ENCODE measurements at places on chromosomes 5 and 9.

DNA sequence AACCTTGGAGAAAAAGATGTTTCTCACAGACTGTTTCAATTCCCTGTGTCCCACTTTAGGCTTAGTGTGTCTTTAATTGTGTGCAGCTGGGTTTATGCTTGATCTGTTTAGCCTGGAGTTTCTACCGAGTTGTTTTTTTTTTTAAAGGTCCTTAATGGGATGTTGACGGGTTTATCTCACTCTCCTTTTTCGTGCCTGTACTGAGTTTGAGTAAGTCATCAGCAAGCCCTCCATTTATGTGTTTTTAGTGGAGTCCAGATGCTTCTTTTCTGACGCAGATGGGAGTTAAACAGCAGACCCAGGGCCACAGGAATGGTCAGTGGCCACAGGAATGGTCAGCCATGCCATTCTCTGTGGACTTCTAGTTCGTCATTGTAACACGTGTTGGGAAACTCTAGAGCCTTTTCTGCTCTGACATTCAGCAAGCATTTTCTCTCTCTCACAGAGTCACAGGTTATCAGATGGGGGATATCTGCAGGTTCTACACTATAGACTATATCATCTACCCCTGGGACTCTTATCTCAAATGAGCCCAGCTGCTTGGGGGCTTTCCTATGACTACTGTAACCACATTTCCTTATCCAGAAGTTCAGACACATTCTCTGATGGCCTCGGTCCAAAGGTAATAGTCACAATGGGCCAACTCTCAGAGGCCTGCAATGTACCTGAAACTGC is 190.5 kb downstream of the TTLL11 start:
- DNase-seq = no peak

DNA sequence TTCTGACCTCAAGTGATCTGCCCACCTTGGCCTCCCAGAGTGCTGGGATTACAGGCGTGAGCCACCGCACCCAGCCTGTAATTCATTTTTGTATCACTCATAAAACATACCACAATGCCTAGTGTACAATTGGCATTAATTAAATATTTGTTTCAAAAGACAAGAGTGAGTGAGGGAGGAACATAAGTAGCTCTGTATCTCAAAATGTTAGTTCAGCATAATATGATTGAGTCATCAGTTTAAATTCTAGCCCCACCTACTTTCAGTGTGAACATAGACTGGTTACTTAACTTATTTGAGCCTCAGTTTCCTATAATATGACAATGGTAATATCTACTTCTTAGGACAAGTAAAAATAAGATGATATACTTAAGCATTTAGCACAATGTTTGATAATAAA is 26.9 kb downstream of the INVS start:
- DNase-seq = no peak

GRCh38 chr9:89022902-89023301 is 31.6 kb downstream of the S1PR3 start:
- no peak for DNase-seq

DNA sequence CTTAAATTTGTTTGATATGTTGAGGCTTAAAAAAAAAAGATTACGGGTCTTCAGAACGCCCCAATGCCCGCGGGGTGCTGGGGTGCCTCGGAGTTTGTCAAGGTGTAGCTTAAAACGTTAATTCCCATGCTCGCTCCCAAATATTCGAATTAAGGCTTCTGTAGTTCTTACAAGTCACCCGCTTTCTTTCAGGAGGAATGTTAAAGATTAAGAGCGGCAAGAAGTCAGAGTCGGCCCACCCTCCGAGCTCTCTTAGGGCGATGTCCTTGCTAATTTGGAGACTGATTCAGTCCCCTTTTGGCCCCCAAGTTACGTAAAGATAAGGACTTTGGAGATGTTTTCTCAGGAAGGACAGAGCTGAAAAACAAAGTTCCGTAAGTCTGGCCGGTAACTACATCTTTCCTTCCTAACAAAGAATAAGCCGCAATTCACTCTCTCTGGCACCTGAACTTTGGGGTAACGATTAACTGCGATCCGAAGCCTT is 746 bp upstream of the NPM1 start:
- DNase-seq = no peak

GRCh38 chr9:99405359-99405758 is 183.3 kb downstream of the SEC61B start:
- no peak for DNase-seq

DNA sequence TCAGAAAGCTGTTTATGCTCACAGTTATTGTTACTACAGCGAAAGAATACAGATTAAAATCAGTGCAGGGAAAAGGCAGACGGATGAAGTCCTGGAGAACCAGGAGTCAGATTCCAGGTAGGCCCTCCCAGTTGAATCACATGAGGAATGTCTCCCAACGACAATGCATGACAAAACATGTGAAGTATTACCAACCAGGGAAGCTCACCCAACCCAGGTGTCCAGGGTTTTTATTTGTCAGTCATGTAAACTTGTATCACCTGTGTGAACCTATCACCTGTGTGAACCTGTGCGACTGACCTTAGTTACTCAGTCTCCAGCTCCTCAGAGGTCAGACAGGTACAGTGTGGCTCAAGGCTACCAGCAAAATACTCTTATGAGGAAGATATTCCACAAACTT is 63.9 kb downstream of the KIAA1958 start:
- no peak for DNase-seq

- DNase-seq = no peak
Measured at GRCh38 chr5:78644741-78645300, 3.8 kb downstream of the LHFPL2 start.

- DNase-seq = no peak
Measured at GRCh38 chr5:68739752-68740151, 354.1 kb upstream of the SLC30A5 start.

DNA sequence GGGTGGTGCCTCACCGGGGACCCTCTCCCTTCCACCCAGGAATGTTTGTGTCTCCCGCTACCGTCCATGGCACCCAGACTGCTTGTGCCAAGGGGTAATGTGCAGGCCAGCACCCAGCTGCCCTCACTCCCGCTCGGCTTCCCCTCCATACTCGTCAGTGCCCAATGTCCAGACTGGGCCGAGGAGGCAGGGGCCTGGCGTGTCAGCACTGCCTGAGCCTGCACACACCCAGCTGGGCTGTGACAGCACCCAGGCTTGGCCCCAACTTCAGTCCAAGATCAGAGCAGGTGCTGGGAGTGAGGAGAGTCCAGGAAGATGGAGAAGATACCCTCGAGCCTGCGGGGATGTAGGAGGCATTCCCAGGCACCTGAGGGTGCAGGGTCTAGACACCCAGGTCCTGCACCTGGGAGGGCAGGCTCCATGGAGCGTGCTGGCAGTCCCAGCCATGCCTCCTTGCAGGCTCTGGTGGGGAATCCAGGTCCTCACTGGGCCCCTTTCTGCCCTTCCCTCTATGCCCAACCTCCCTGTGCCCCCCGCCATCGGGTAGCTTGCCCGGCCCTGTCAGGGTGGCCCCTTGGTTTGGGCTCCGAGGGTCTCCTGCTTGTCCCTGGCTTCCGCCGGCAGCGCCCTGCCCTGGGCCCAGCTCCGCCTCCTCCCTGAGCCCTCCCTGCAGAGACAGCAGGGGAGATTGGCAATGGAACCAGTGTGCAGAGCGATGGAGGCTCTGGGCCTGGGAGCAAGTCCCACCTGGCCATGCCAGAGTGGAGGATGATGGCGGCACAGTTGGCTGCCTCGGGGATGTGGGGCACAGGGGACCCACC is 250.8 kb upstream of the EDIL3 start:
- no peak for DNase-seq

DNA sequence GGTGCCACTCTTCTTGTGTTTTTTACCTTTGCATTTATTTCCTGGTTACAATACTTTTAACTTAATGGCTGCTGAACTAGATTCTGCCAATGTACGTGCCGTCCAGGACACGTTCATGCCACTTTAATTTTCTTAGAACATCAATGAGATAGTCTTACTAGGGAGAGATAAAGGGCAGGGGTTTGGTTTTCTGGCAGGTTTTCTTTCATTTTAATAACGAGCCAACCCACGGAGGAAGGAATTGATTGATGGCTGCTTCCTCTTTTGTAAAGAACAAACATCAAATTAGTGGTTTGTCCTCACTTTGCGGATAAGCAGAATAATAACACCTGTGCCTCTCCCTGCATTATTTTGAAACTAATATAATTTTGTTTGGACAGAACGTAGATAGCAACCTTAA is 135.7 kb downstream of the DOCK8 start:
- no peak for DNase-seq

GRCh38 chr9:136058801-136059302 is 36.2 kb downstream of the NACC2 start:
- DNase-seq = no peak

- no peak for DNase-seq
Measured at GRCh38 chr5:130874861-130875417, 290.1 kb downstream of the HINT1 start.

DNA sequence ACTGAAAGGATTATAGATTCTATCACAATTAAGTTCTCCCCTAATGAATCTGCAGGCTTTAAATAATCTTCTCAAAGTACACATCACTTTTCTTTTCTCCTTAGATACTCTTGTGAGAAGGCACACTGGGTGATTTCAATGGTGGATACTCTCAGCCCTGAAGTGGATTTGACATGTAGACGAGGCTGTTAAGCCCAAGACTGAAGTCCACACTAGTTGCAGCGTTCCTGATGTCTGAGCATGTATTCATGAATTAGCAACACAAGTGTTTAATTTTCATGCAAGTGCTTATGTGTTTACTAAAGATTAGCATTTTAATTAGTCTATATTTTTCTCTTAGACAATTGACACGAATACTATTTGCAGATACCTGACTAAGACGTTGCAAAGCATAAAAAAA is 218.9 kb downstream of the TMEM161B start:
- no peak for DNase-seq

GRCh38 chr5:54743997-54744788 is 226.6 kb downstream of the SNX18 start:
- DNase-seq = no peak

GRCh38 chr9:29060041-29060440 is 1486.8 kb upstream of the C9orf72 start:
- no peak for DNase-seq

DNA sequence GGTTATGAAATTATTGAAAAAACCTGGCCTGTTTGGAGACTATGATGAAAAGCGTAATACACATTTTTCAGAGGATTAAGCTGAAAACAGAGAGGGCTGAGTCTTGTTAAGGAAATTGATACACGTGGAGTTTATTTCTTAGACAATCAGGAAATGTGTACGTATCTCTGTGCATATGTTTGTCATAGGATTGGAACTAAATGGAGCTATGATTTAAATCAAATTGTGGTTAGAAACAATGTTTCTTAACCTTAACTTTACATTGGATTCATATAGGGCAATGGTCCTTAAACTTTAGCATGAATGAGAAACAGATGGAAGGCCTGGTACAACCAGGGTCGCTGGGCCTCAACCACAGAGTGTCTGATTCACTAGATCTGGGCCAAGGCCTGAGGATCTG is 451.6 kb downstream of the CDH18 start:
- DNase-seq = no peak

- no peak for DNase-seq
Measured at GRCh38 chr5:93782978-93783377, 41.6 kb upstream of the POU5F2 start.

GRCh38 chr5:142548739-142549275 is 137.1 kb downstream of the FGF1 start:
- no peak for DNase-seq

DNA sequence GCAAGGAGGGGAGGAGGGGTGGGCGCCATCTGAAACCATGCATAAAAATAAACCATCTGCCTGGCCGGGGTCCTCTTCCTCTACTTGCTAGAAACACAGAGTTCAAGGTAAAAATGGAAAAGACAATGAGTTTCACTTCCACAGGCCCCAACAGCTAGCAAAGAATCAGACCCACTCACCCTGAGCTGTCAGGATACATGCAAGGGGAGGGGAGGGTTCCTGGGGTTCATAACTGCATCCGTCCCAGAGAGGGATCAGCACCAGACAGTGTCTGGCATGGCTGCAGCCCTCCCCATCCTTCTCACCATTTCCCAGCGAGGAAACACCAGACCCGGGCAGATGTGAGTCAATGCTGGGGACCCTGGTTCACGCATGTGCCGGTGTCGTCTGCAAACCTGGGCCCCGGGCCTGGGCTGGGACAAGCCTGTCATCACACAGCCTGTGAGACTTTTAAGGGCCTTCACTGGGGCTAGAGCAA is 55.4 kb downstream of the SEMA4D start:
- no peak for DNase-seq

- no peak for DNase-seq
Measured at GRCh38 chr5:95631255-95631958, 11.5 kb downstream of the GPR150 start.

DNA sequence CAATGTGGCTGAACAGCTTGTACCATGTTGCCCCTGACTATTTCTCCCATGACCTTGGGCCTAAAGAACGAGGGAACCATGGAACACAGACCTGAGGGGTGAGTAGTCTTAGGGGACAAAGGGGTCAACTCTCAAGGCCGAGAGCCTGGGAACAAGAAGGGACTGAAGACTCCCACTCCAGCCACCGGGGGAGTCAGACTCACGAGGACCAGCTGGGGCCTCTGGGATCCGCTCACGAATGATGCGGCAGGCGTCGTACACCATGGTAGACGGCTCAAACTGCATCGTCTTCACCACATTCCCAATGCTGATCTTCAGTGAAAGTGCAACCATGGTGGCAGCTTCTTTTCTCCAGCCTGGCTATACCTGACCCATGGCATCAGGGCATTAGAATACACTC is 6.6 kb downstream of the TLN1 start:
- DNase-seq = no peak

- no peak for DNase-seq
Measured at GRCh38 chr9:6711403-6711802, 46.4 kb upstream of the KDM4C start.

GRCh38 chr5:170151097-170151831 is 45.6 kb downstream of the FOXI1 start:
- DNase-seq = no peak

GRCh38 chr5:82570-82969 is 9.4 kb upstream of the PLEKHG4B start:
- DNase-seq = no peak

DNA sequence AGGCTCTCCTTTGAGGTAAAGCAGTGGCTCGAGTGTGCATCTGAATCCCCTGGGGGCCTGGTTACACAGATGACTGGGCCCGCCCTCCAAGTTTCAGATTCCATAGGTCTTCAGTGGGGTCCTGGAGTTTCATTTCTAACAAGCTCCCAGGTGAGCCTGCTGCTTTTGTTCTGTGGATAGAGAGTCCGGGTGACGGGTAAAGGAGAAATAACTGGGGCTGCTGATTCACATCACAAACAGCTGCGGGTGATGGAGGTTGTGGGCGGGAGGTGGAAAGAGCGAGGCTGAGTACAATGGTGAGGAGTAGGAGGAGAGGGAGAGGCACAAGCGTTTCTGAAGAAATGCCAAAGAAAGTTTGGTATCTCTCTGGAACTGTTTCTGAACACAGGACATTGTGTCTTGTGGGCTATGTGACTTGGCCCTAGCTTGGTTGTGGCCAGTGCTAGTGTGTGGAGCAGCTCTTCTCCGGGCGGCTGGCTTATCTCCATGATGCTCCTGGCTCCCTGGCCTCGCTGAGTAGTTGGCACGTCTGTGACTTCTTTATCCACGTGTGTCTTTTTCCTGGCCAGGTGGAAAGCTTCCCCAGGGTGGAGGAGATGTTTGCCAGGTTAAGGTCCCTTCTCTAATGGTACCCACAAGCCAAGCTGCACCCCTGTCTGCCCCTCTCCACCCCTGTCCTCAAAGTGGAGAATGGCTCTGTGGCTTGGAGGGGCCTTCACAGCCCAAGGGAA is 61.7 kb downstream of the HSPA4 start:
- no peak for DNase-seq
